Spinal cord (tissue), 10 donors: ENCODE measurements at places on chromosomes 2 and 18. TPM values are rescaled to one million over a fixed set of nuclear protein-coding genes. Genes with fewer than 3 reads are reported as not detected.

Gene CKAP2L
- total RNA-seq, result 7.9 TPM

Gene OXER1
- 1.1 TPM for total RNA-seq

Gene SNRNP27
- total RNA-seq, result 57.0 TPM

Gene KCNIP3
- total RNA-seq, result 11.2 TPM

Gene ZNF396
- total RNA-seq, result 6.8 TPM

Gene DUSP11
- 29.9 TPM for total RNA-seq

Gene DSG1
- total RNA-seq, result 1.5 TPM

DNA sequence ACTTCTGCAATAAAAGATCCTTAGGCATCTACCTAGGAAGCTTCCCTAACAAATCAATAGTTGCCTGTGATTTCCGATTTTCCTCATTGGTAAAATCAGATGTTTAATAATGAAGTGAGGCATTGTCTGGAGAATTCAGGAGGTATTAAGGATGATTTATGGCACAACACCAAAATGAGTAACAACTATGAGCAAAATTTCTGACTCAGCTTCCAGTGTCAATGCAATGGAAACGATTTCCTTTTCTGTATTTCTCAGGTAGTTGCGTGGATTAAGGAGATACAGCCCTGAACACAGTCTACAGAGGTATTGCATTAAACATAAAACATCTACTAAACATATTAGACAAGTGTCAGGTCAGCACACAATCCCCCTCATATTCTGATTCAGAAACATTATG lies 99.5 kb downstream of the EPB41L3 start:
- DNase-seq, result no peak
- H3K27ac ChIP-seq, result no peak overlapping the region
- no peak overlapping the region for H3K4me3 ChIP-seq

- H3K36me3 ChIP-seq, result no peaks in the 10 kb centered on the region
- no peak overlapping the region for H3K4me3 ChIP-seq
- no peak overlapping the region for H3K27ac ChIP-seq
- DNase-seq, result no peak
- no peaks in the 10 kb centered on the region for H3K27me3 ChIP-seq
Observed at GRCh38 chr18:857986-858385, 45.9 kb upstream of the YES1 start.

GRCh38 chr2:25076749-25077148 lies 34.9 kb downstream of the EFR3B start:
- peaks cover 3% of the 10 kb centered on the region for H3K36me3 ChIP-seq
- H3K4me3 ChIP-seq, result no peak overlapping the region
- no peaks in the 10 kb centered on the region for H3K27me3 ChIP-seq
- no peak for DNase-seq
- peaks cover 4% of the 10 kb centered on the region for H3K4me1 ChIP-seq
- H3K27ac ChIP-seq, result no peak overlapping the region

- no peaks in the 10 kb centered on the region for H3K36me3 ChIP-seq
- H3K27ac ChIP-seq, result no peak overlapping the region
- peak; percentile 36 for DNase-seq
- no peaks in the 10 kb centered on the region for H3K27me3 ChIP-seq
- H3K4me1 ChIP-seq, result no peaks in the 10 kb centered on the region
Observed at GRCh38 chr18:54392543-54393023, 34.9 kb downstream of the C18orf54 start.

GRCh38 chr2:109660046-109660860 lies 46.1 kb downstream of the SOWAHC start:
- no peak overlapping the region for H3K4me3 ChIP-seq
- H3K27me3 ChIP-seq, result no peaks in the 10 kb centered on the region
- no peaks in the 10 kb centered on the region for H3K36me3 ChIP-seq
- DNase-seq, result no peak

DNA sequence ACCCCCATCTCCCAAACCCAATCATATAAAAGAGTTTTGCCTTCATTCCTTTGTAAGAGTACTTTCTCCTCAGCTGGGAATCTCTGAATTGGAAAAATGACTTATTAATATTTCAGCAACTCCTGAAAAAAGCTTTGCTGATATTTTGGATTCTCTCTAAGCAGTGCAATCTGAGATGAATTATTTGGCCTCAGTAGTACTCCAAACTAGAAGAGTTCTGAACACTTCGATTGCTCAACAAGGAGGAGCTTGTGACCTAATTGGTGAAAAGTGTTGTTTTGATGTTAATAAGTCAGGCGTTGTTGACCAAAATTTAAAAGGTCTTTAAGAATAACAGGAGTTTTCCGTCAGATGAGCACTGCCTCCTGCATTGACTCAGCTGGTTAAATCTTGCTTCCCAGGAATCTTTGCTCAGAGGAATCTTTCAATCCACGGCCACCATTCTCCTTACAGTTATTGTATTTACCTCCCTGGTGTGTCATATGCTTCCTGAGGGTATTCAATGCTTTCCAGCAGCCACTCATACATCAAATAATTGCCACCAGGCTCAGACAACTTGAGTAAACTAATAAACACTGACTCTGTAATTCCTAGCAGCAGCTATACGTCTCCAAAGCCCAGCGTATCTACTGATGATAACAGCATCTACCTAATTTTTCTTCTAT lies 24.5 kb upstream of the LIPG start:
- peaks cover 3% of the 10 kb centered on the region for H3K27me3 ChIP-seq
- no peak overlapping the region for H3K27ac ChIP-seq
- no peaks in the 10 kb centered on the region for H3K36me3 ChIP-seq
- no peaks in the 10 kb centered on the region for H3K4me1 ChIP-seq

DNA sequence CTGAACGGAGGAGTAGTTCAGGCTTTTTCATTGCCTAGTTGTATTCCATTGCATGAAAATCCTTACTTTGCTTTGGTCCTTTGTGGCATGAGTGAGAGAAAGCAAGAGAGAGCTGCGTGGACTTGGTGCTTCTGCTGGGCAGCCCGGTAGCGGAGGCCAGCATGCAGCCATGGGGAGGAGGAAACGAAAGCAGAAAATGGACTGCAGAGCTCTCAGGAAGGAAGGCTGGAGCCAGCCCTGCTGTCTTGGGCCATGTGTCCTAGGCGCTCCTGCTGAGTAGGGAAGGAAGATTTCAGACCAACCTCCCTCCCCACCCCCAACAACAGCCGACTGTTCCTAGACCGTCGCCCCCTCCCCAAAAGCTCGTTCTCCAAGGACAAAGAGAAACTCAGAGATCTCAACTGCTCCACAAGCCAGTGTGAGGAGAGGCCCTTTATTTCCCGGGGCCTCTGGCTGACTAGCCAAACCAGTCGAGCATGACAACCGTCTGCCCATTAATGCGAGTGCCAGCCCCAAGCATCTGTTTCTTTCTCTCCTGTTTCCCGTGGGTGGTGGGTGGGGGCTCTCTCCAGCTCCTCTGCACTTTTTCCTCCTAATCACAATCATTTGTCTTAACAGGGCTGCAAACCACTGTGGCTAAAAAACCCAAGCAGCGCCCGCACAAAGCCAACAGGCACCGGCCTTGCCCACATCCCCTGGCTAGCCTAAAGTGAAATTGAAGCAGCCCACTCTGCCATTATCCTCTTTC lies 66.8 kb upstream of the FZD7 start:
- peak; percentile 80 for DNase-seq
- H3K27me3 ChIP-seq, result peaks cover 3% of the 10 kb centered on the region
- H3K4me3 ChIP-seq, result no peak overlapping the region
- H3K4me1 ChIP-seq, result peaks cover 28% of the 10 kb centered on the region
- H3K36me3 ChIP-seq, result no peaks in the 10 kb centered on the region

DNA sequence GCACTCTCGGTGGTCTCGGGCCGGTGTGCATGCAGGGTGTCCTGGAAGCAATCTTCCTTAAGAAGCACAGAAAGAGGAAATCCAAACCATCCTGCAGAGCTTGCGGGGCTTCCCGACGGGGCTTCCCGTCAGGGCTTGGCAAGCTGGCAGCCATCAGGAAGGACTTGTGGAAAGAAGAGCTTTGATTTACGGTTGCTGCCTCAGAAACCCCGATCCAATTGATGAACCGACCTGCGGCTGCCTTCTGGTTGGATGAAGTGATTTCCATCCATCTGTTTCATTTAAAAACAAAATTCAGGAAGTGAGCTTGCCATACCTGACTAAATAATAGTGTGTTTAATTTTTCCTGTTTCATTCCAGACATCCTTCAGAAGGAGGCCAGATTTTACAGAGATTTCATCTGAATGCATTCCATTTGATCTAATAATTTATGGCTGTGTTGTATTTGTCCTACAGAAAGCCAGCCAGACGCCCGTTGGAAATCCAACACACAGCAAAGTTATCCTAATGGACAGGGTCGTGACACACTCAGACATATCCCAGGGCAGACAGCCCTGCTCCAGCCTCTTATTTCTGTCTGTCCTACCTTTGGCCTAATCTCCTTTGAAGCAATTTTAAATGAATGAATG lies 141.3 kb downstream of the SEPTIN10 start:
- DNase-seq, result peak; percentile 40
- H3K4me1 ChIP-seq, result peaks cover 39% of the 10 kb centered on the region
- no peak overlapping the region for H3K27ac ChIP-seq
- peaks cover 4% of the 10 kb centered on the region for H3K27me3 ChIP-seq

DNA sequence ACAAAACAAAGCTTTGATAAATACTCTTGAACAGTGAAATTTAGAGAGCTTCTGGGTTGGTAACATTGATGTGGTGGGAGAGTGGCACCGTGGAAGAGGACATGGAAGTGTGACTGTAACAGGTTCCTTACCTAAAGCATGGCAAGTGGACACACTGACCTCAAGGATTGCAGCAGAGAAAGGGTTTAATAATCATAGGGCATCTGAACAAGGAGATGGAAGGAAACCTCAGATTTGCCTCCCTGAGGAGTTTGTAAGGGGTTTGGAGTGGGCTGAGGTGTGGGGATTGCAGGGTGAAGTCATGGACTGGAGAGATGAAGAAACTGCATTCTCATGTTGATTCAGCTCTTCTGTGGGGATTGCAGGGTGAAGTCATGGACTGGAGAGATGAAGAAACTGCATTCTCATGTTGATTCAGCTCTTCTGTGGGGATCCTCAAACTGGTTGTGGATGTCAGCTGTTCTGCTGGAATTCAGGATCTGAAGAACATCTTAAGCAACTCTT lies 83.8 kb upstream of the TLK1 start:
- H3K4me1 ChIP-seq, result no peaks in the 10 kb centered on the region
- H3K36me3 ChIP-seq, result no peaks in the 10 kb centered on the region
- no peak overlapping the region for H3K27ac ChIP-seq
- no peak overlapping the region for H3K4me3 ChIP-seq
- DNase-seq, result no peak
- H3K27me3 ChIP-seq, result no peaks in the 10 kb centered on the region

DNA sequence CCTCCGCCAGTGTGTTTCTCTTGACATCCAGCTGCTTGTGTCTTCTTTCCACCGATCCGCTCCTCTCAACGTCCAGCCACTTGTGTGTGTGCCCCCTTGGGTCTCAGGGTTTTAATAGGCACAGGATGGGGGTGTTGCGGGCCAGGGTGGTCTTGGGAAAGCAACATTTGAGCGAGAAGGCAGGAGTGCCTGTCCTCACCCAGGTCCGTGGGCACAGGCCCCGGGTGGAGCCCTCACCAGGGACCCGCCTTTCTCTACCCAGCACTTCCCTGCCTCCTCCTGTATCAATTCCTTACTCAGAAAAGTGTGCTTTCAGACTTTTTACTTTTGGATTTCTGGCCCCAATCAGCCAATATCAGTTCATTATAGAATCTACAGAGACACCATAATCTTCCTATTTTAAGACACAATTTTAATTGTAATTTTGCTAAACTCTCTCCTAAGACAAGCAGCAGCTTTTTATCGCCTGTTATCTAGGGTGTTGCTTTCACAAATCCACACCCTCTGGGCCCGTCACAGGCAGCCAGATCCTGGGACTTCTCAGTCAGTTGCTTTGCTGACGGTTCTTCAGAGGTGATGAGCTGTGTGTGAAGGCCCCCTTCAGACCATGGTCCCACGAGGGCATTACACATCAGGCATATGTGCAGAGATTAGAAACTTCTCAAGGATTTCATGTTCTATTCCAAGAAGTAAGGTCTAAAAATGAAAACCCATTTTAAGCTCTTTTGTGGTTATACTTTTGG lies 96.0 kb upstream of the FHL2 start:
- no peak overlapping the region for H3K4me3 ChIP-seq
- H3K36me3 ChIP-seq, result no peaks in the 10 kb centered on the region
- no peaks in the 10 kb centered on the region for H3K27me3 ChIP-seq
- H3K4me1 ChIP-seq, result no peaks in the 10 kb centered on the region

- peaks cover 6% of the 10 kb centered on the region for H3K4me1 ChIP-seq
- no peaks in the 10 kb centered on the region for H3K27me3 ChIP-seq
- H3K36me3 ChIP-seq, result no peaks in the 10 kb centered on the region
- no peak overlapping the region for H3K27ac ChIP-seq
- no peak overlapping the region for H3K4me3 ChIP-seq
- DNase-seq, result no peak
Observed at GRCh38 chr2:29420464-29420863, 305.2 kb downstream of the CLIP4 start.

DNA sequence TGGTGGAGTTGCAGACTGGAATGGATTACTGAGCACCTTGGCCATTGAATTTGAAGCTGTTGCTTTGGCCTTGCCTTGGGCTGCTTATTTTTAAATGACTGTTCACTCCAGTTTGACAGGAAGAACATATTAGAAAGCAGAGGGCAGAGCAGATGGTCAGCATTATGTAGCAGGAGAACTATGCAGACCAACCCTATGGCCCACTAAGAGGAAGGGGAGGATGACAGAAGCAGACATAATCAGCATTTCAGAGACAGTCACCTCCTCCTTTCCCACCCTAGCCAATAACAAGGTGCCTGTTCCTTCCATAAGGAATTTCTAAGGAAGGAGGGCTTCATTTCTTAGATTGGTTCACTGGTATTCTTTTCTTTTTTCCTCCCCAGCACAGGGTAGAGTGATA lies 2.4 kb downstream of the CHRNA1 start:
- no peaks in the 10 kb centered on the region for H3K27me3 ChIP-seq
- H3K27ac ChIP-seq, result no peak overlapping the region
- DNase-seq, result no peak
- H3K36me3 ChIP-seq, result no peaks in the 10 kb centered on the region
- no peak overlapping the region for H3K4me3 ChIP-seq

DNA sequence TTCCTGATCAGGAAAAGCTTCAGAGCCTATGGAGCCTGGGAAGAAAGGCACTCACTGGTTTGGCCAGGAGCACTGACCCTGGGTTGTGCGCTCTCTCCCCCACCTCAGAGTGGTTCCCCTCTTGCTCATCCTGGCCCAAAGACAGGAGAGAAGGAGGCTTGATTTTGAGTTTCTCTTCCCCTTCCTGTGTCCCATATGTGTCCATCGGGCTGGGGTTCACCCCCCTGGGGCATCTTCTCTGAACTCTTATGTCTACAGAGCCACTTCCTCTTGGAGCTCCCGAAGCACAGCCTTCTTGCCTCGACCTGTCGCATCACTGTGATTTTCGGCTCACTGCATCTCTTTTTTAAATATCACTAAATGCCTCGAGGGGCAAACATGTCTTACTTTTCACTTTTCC lies 692.3 kb downstream of the RNF144A start:
- H3K4me3 ChIP-seq, result no peak overlapping the region
- DNase-seq, result no peak
- peaks cover 4% of the 10 kb centered on the region for H3K4me1 ChIP-seq
- H3K27me3 ChIP-seq, result no peaks in the 10 kb centered on the region
- H3K36me3 ChIP-seq, result no peaks in the 10 kb centered on the region

DNA sequence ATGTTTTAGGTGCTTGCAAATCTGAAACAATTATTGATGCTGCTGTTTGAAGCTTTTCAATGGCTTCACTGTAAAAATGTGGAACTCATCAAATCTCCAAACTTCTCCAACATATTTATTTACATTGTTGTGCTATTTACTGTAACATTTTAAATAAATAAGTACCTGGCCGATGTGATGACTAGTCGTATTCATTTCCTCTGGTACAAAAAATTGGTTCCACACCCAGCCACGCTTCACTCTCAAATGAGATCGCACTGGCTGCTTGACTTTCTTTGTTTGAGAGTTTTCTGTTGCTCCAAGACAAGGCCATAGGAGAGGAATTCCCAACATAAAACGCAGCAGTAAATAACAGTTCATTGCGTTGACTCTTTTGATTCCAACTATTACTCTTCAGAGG lies 32.0 kb downstream of the CDH19 start:
- no peaks in the 10 kb centered on the region for H3K27me3 ChIP-seq
- no peaks in the 10 kb centered on the region for H3K36me3 ChIP-seq
- no peak for DNase-seq
- no peaks in the 10 kb centered on the region for H3K4me1 ChIP-seq
- H3K27ac ChIP-seq, result no peak overlapping the region
